Cortex of kidney (tissue), 1 donor: ENCODE measurements at places on chromosomes 4 and X.

DNA sequence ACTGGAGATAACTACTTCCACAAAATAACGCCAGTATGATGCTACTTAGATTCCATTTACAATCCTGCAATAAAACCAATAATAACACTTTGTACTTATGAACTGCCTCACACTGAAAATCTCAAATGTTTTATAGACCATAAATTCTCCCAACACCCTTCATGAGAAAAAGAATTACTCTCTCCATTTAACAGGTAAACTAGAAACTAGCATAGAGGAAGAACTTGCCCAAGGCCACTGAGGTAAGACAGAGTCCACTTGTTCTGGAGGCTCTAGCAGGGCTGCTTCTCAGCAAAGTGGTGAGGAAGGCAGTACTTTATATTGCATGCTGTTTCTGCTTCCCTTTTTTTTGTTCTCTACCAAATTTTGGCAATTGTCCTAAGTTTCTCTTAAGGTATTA lies 11.5 kb upstream of the BMP3 start:
- no peak for DNase-seq

- no peak for DNase-seq
These were observed 8.8 kb downstream of the PPM1K start for GRCh38 chr4:88275516-88275915.

GRCh38 chr4:77697860-77698590 lies 92.4 kb downstream of the CXCL13 start:
- no peak for DNase-seq

DNA sequence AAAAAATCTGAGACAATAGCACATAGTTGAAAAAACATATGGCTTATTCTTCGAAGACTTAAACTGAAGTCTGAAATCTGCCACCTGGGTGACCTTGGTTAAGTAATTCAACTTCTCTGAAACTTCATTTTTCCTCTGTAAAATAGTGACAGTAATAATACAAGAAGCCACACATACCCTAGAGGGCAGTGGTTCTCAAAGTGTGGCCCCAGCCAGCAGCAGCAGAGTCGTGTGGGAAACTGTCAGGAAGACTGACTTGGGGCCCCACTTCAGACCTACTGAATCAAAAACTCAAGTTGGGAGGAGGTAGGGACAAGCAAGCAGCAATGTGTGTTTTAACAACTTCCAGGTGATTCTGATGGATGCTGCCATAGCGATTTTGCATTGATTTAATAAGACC lies 249.9 kb downstream of the HNRNPD start:
- DNase-seq = no peak

GRCh38 chr4:128811571-128812441 lies 2.3 kb downstream of the JADE1 start:
- no peak for DNase-seq
